ENCODE measurements at places on chromosomes 2 and 18.
A peak's percentile ranks its signal among the peaks of the same experiment; 100 is the strongest.

DNA sequence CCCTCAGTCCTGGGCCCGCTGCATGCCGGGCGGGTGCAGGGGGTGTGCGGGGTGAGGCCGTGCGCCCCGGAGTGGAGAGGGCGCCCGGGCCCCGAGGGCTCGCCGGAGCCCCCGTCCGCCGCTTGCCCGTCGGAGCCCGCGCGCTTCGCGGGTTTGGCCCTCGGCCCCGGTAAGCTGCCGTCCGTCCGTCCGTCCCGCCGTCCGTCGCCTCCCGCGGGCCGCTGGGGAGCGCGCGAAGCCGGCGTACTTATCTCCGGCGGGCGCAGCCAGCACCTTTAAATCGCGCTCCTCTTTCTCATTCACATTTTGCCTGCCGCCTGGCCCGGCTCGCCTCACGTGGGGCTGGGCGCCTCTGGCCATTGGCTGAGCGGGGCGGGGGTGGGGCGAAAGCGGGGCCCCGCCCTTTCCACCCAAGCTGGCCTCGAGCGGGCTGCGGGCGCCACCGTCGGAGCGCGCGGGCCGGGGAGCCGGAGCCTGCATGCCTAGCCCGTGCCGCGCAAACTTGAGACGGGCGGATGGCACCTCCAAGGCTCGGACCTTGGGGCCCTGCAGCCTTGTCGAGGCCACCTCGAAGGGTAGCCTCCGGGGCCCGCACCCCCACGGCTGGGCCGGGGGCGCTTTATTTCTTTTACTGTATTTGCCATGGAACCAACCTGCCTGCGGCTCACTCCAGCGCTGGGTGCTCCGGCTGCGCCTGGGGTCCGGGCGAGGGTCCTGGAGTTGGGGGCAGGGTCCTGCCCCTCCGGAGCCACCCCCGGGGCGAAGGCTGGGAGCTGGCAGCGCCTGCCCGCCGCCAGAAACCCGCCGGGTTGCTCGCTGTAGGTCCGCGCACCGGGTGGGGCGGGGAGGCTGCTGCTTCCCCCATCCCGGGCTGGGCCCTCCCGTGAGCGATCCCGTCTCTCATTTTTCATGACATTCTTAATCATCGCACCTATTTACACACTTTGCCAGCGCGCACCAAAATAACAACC, at the start of gene GBX2:
TSS of gene GBX2 (minus strand) at position 277 of the 971 bp plus-strand sequence. CDS start 415 bp downstream, outside the sequence.
- DNase-seq = peak; percentile 59

GRCh38 chr2:64463781-64464180, 9.8 kb downstream of the LGALSL start:
- DNase-seq = no peak

DNA sequence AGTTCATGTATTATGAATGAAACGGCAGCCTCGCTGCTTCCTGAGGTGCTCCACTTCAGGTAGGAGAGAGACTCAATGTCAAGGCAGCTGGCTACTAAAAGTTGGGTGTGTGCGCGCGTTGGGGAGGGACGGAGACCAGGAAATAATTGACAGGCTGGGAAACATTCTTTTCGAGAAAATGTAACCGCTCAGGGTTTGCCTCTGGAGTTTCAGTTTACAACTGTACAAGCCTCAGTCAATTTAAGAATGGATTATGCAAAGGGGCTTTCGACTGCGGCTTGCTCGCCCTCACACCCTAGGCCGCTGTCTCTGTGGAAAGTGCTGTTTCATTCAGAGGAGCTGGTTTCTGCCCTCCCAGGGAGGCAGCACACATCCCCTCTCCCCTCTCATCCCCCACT, 4.4 kb upstream of the SPRED2 start:
- peak; percentile 49 for DNase-seq

- no peak for DNase-seq
Observed at GRCh38 chr2:216671791-216672343, 23.5 kb downstream of the IGFBP5 start.

DNA sequence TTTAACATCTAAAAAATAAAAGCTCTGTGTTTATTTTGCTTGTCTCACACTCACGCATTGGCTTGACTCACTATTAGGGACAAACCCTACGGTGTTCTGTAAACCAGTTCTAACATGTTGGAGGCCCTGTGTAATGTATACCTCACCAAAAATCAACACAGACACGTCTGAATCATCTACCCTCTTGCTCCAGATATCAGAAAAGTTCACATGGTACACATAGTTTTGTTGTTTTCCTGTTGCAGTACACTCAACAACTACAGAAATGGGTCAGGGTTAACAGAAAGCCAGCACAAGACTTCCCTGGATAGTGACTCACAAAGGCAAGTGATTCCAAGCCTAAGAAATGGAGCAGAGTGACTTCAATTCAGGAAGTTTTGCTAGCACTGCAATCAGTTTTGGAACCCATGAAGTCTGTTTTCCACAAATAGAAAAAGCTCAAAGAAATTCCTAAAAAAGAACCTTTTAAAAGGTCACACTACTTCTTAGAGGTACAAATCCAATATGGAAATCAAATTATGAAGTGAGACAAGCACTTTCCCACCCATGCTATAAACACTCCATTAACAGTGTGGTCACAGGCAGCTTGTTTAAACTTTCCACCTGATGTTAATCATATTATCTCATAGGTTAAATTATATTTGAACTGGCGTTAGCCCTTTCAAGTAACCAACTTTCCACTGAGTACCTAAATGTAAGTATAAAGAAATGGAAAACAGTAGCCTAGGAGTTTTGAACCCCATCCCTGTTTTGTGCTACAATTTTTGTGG, 87.4 kb downstream of the GAREM1 start:
- no peak for DNase-seq

- no peak for DNase-seq
Observed at GRCh38 chr2:152024477-152024876, 74.4 kb downstream of the CACNB4 start.

DNA sequence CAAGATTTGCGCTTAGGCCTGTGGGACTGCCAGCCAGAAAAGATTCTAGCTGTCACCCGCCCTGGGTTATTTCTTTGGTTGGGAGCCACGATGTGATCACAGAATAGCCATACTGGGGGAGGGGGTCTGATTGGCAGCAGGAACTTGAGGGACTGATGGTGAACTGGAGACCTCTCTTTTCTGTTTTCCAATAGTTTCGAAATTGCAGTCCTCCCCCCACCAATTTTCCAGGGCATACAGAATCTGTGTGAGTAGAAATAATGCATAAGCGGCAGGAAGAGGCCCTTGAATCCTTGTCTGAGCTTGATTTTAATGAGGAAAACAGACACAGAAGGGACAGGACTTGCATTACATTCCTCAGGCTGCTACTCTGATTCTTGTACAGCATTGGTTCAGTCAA, 2.2 kb upstream of the POLR2D start:
- no peak for DNase-seq

GRCh38 chr2:114661971-114662939, 219.8 kb downstream of the DPP10 start:
- DNase-seq = peak; percentile 4

- DNase-seq = no peak
Observed at GRCh38 chr2:84649487-84650142, 133.3 kb downstream of the DNAH6 start.

DNA sequence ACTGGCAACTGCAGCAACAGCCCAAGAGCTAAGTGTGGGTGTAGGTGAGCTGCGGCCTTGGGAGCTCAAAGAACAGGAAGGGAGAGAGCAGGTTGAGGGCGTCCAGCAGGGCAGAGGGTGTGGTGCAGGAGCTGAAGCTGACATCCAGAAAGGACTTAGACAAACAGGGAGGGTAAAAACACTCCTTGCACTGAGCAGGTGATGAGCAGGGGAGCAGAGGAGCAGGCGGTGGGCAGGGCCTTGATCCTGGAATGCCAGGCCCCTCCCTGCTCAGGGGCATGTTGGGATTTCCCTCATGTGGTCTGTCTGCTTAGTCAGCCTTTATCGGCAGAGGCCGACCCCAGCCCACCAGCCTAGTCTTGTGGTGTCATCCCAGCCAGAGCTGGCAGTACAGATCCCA, 63.6 kb downstream of the VSNL1 start:
- no peak for DNase-seq
